ENCODE measurements at places on chromosomes 6 and 20.

DNA sequence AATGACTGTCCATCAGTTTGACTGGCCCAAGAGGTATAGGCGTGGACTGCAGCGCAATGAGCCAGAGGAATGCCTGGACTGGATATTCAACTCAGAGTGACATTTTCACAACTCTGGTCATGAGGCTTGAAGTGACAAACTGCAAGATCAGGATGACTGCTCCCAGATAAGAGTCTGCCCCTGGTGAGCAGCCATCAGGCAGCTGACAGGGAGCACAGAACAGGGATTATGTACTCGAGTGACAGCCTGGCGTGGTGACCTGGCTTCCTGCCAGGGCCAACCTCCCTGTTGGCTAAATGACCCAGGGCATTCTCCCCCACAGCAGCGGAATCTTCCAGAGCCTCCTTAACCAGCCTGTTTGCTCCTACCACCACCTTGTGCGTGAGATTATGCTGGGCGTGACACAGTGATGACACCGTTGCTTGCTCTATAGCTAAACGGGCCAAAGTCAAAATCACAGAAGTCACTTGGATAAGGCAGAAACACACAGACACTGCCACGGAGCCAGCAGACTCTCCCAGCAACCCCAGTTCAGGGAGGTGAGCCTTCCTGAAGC is 209.1 kb upstream of the JARID2 start:
- DNase-seq: no peak

GRCh38 chr6:36517408-36517807 is 29.9 kb downstream of the STK38 start:
- DNase-seq: no peak

GRCh38 chr6:137024237-137024990 is 20.4 kb downstream of the IL20RA start:
- no peak for DNase-seq

- no peak for DNase-seq
Measured at GRCh38 chr20:52798124-52798523, 174.0 kb upstream of the TSHZ2 start.

DNA sequence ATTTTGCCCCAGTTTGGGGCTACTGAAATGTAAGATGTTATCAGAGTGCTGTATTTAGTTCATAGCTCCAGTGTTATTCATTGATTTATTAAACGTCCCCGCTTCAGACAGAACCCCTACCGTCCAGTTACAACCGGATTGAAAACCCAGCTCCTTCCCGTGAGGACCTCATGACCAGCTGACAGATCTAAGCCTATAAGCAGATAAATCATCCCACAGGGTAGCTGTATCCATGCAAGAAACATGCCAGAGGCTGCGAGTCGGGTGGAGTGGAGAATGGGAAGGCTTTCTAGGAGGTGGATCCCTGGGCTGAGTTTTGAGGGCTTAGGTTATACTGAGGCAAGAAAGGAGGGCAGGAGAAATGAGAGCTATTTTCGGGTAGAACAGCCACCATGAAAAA is 260.0 kb downstream of the ARID1B start:
- no peak for DNase-seq

DNA sequence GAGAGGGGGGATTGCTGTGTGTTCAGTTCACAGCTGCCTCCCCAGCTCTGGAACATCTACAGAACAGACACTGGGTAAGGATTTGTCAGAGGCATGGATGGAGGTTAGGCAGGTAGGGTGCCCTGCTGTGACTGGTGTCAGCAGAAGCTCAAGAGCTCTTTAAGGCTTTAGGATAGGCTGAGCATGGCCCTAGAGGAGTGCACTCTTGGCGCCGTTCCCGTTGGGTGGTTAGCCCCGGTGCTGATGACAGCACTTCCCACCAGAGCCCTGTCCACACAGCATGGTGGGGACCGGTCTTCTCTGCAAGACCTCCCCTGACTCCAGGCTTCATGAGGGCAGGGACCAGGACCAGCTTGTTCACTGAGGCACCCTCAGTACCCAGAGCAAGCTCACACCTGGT is 262.0 kb downstream of the BMP7 start:
- DNase-seq: no peak

DNA sequence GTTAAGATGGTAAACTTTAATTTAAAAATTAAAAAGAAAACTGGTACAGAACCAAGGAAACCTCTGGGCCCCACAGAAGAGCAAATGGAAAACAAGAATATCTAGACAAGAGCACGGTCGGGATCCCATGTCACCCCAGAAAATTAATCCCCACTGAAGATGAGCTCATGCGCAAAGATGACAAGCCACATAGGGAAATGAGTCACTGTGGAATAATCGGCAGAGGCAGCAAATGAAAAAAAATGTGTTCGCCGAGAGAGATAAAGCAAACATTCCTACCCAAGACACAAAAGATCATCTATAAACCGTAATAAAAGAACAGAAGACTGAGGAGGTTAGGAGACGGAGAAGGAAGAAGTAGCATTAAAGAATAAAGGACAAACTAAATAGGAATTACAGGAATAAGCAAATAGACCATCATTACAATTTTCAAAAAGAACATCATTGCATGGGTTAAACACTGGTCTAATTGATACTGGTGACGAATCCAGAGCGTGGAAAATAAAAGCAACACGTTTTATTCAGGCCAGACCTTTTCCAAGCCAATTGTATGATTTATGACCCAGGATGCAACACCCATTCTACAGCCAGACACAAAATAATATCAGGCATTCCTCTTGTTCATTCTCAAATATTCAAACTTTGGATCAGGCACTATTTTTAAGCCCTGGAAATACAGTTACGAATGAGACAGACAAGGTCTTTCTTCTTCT is 138.0 kb upstream of the ARID1B start:
- no peak for DNase-seq

DNA sequence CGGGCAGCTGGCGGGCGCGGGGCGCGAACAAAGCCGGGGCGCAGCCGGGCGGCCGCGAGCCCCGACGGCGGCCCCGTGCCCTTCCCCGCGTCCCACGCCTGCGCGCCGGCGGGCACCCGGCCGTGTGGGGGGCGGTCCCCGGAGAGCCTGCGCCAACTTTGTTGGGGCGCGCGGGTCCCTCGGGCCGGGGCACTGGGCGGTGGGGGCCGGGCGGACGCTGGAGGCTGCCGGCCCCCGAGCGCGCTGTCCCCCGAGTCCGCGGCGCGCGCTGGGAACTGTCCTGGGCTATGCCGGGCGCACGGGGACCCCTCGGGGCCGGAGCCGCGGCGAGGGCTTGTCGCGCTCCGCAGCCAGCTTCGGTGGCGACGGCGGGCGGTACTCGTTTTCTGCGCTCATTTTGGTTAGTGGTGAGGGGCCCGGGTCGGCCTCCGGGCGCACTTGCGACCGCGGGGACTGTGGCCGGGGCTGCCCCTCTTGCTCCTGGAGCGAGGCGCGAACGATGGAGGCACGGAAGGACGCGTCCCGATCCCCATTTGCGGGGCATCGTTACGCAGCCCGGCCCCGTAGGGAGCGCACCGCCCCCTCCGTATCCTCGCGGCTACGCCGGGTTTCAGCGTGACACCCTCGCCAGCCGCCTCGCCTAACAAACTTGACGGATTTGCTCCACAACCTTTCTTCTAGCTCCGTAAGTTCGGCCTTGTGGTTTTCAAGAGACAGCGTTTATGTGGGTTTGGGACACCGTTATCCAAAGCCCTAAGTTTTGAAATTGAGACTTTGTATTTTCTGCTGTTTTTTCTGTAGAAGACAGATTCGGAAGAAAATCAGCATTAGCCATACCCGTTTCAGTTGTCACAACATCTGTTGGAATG is 622 bp downstream of the SS18L1 start:
- DNase-seq: peak; percentile 58

DNA sequence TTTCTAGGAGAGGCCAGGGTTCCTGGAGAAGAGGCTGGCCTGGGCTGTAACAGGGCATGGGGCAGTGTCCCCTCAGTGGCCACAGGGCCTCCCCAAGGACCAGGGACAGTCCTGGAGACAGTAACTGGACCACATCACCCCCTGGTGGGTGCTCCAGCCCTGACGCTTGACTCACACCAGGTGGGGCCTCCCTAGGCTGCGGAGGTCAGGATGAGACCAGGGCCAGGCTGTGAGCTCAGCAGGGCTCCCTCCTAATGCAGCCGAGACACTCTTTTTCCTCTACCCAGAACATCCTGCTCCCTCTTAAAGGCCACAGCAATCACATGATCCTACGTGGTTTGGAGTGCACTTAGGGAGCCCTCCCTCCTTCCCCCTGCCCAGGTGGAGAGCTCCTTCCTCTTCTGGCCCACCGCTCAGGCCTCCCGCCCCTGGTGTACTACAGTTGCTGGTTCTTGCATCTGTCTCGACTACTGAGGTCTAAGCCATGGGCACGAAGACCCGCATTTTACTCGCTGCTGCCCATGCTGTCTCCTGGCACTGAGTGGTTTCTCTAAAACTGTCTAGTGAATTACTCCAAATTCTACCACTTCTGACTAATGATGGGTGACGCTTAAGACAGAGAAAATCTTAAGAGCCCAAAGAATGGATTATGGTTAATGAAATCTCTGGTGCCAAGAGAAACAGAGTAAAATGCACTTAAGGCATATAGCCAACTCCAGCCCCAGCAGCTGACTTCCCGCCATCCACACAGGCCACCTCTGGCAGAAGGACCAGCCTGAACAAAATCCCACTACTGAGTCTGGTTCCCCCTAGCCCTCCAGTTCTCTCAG is 166.1 kb upstream of the CST7 start:
- DNase-seq: no peak

GRCh38 chr6:33904050-33904746 is 100.4 kb upstream of the MLN start:
- peak; percentile 19 for DNase-seq

DNA sequence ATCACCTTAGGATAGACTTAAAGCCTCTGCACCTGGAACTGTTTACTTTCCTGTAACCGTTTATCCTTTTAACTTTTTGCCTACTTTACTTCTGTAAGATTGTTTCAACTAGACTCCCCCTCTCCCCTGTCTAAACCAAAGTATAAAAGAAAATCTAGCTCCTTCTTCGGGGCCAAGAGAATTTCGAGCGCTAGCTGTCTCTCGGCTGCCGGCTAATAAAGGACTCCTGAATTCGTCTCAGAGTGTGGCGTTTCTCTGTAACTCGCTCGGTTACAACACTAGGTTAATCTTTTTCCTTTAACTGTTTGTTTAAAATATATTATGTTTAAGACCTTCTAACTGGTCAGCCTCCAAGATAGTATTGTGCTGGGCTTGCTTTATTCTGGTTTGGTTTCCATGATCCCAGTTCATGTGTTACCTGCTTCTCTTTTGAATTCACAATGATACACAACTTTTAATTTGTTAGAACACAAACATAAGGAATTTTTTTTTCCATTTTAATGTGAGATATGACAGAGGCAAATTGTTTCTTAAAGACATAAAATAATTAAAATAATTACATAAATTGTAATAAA is 8.7 kb upstream of the NQO2 start:
- no peak for DNase-seq

DNA sequence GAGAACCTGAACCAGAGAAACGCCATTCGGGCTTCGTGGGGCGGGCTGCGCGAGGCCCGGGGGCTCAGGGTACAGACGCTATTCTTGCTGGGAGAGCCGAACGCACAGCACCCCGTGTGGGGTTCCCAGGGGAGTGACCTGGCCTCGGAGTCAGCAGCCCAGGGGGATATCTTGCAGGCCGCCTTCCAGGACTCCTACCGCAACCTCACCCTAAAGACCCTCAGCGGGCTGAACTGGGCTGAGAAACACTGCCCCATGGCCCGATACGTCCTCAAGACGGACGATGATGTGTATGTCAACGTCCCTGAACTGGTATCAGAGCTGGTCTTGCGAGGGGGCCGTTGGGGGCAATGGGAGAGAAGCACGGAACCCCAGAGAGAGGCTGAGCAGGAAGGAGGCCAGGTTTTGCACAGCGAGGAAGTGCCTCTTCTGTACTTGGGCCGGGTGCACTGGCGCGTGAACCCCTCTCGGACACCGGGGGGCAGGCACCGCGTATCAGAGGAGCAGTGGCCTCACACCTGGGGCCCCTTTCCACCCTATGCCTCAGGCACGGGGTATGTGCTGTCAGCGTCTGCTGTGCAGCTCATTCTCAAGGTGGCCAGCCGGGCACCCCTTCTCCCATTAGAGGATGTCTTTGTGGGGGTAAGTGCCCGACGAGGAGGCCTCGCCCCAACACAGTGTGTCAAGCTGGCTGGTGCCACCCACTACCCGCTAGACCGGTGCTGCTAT is 904 bp downstream of the B3GALT4 start:
- no peak for DNase-seq

GRCh38 chr20:63737945-63738686 is 1.5 kb upstream of the SLC2A4RG start:
- DNase-seq: no peak

DNA sequence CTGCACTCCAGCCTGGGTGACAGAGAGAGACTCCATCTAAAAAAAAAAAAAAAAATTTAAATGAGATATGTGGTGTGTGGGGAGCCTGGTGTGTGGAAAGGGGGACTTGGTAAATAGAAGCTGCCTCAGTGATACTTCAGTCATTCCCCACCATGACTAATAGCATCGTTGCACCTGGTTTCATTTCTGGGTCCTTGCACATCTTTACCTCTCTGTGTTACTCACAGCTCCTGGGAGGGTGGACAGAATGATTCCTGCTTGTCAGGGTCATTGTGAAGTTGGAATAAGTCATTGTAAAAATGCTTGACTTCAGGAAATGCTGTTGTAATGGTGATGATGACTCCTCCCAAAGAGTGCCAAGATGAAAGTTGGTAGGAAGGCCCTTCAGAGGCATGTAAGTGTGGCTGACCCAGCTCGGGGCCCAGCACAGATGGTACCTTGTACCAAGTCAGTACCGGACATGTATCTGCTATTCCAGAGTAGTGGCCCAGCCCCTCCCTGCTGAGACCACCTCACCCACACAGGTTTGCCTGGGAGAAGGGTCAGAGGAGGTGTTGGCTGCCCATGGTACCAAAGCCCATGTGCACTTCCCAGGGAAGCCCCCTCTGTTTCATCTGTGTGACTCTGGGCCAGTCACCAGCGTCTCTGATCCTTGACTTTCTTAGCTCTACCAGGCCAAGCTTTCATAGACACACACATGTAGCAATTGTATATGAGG is 48.4 kb downstream of the PLAGL2 start:
- no peak for DNase-seq

DNA sequence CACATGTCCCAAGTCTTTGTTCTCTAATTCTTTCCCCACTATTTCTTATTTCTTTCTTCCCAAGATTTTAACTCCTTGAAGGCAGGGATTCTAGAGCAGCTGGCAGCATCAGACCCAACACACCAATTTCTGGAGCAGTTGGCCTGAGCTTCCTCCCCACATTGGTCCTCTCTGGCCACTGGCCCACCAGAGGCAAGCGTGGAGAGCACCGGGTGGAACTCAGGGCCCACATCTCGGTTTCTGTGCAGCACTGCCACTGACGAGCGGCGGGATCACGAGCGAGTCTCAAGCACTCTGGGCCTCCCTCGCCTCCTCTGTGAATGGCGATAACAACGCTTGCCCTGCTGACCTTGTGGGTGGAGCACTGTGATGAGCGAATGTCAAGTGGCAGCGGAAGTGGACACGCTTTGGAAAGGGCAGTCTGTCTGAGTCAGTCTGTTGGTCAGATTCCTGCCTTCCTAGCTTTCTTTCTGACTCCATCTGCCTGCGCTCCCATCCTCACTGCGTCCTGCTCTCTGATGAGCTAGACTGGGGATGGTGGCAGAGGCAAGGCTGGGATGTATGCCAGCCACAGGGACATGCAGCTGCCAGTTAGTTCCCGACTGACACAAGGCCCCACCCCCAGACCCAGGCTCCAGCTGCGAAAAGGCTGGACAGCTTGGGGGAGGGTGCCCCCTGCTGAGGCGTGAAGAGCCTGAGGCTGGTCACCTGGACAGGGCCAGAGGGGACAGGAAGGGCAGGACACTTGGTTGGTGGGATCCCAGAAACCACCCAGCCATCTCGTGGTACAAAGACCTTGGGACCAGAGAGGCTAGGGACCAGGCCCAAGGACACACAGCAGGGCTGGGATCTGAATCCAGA is 4.5 kb upstream of the SPDEF start:
- no peak for DNase-seq

Measured in stimulated activated CD4-positive, alpha-beta T cell treated with anti-CD3 and anti-CD28 coated beads, Interleukin-1b, Interleukin-23, amount 100 ng/mL, for 4 hours (primary cell).